ENCODE measurements at places on chromosomes 11 and 22. TPM values are rescaled to one million over a fixed set of nuclear protein-coding genes. Genes with fewer than 3 reads are reported as not detected.

The NAALADL1 gene
- 1.0 TPM for total RNA-seq

The KCNQ1OT1 gene
- total RNA-seq, result 1.2 TPM

The CCDC116 gene
- 0.22 TPM for total RNA-seq

The SHANK2 gene
- total RNA-seq, result 22.1 TPM

The BARX2 gene
- not detected for total RNA-seq

The CDC45 gene
- 32.7 TPM for total RNA-seq

The SHISAL1 gene
- total RNA-seq, result 3.0 TPM

DNA sequence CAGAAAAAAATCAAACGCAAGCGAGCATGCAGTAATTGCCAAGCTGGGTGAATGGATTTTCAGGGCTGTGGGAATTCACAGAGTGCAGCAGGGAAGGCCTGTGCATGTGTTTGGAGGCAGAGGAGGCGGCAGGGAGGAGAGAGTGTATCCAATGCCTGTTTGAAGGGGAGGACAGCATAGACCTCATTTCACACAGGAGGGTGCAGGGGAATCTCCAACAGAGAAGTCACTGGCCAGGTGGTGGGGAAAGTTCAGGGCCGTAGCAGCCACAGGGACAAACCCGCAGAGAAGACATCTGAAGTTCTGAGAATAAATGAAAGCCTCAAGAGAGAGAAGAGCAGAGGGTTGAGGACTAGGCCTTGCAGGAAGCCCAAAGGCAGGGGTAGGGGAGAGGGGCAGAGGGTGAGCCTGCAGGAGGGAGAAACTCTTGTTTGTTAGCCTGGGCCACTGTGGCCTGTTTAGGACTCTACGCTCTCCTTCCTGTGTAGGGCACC, 19.2 kb upstream of the KDM2A start:
- H3K27ac ChIP-seq, result no peak overlapping the region
- no peaks in the 10 kb centered on the region for H3K27me3 ChIP-seq
- DNase-seq, result no peak
- H3K4me1 ChIP-seq, result no peaks in the 10 kb centered on the region
- H3K36me3 ChIP-seq, result no peaks in the 10 kb centered on the region

GRCh38 chr22:16586170-16586569, 6.4 kb downstream of the CCT8L2 start:
- peaks cover 14% of the 10 kb centered on the region for H3K36me3 ChIP-seq
- no peak for DNase-seq
- no peak overlapping the region for H3K4me3 ChIP-seq

- no peaks in the 10 kb centered on the region for H3K4me1 ChIP-seq
- no peak overlapping the region for H3K27ac ChIP-seq
- peaks cover 5% of the 10 kb centered on the region for H3K36me3 ChIP-seq
- no peak for DNase-seq
- no peak overlapping the region for H3K4me3 ChIP-seq
- H3K27me3 ChIP-seq, result no peaks in the 10 kb centered on the region
Observed at GRCh38 chr11:110113505-110113904, 20.3 kb downstream of the ZC3H12C start.

- DNase-seq, result no peak
- no peaks in the 10 kb centered on the region for H3K27me3 ChIP-seq
Observed at GRCh38 chr11:134041791-134042696, 26.8 kb upstream of the JAM3 start.

GRCh38 chr11:72886619-72887018, 72.4 kb downstream of the ATG16L2 start:
- no peaks in the 10 kb centered on the region for H3K36me3 ChIP-seq
- no peaks in the 10 kb centered on the region for H3K27me3 ChIP-seq
- DNase-seq, result no peak
- no peak overlapping the region for H3K4me3 ChIP-seq
- no peak overlapping the region for H3K27ac ChIP-seq

DNA sequence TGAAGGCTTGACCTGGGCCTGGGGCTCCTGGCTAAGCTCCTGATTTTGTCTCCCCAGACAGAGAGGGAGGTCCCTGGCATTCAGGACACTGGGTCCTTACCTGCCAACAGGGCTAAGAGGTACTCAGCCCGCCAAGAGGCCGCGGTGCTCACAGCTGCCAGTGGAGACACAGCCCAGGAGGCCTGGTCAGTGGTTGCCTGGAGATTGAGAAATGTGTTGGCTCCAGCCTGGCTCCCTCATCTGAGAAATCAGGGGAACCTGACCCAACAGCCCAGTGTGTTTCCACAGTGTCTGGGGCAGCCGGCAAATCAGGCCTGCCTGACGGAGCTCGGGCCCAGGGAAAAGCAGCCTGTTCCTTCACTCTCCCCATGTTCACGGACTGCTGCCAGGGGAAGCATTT, 79.4 kb upstream of the NAV2 start:
- H3K27me3 ChIP-seq, result no peaks in the 10 kb centered on the region
- no peak overlapping the region for H3K27ac ChIP-seq
- no peaks in the 10 kb centered on the region for H3K4me1 ChIP-seq
- no peak for DNase-seq
- no peaks in the 10 kb centered on the region for H3K36me3 ChIP-seq

DNA sequence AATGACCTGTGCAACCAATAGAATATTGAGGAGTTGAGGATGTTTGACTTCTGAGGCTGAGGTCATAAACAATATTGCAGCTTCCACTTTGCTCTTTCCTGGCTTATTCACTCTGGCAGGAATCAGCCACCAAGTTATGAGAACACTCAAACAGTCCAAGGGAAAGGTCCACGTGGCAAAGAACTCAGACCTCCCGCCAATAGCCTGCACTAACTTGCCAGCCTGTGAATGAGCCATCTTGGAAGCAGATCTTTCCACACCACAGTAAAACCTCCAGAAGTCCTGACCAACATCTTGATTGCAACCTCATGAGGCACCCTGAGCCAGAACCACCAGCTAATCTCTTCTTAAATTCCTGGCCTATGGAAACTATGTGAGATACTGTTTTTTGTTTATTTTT, 22.7 kb upstream of the PICALM start:
- H3K4me3 ChIP-seq, result no peak overlapping the region
- no peaks in the 10 kb centered on the region for H3K27me3 ChIP-seq
- no peaks in the 10 kb centered on the region for H3K36me3 ChIP-seq
- DNase-seq, result no peak
- peaks cover 4% of the 10 kb centered on the region for H3K4me1 ChIP-seq
- H3K27ac ChIP-seq, result no peak overlapping the region

DNA sequence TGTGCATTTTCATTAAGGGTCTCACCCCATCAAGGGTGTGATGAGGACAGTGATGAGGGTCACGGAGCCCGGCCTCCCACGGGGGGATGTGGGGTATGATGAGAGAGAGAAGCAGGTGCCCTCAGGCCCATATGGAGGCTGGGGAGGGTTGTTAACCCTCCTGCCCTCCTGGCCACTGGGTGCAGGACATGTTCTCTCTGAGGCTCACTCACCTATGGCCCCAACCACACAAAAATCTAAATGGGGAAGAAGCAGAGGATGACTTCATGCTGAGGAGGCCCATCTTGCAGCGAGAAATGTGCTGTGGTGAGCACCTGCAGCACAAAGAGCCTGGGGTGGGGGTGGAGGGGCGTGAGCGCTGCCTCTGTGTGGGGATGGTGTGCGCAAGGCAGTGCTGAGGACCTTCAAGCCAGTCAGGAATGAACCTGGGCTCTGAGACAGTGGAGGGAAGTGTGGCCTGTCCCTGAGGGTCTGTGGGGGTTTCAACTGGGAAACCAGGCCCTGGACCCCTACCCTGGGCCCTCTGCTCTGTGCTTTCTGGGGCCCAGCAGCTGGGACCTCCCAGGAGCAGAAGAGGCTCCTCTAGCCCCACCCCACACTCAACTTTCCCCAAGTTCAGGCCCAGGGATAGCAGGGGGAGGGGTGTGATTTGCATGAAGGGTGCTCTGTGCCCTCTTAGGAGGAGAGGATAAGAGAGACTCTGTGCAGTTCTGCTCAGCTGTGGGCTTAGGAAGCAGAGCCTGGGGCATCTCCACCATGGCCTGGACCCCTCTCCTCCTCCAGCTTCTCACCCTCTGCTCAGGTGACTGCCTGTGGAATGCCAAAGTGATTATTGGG, 43.0 kb upstream of the TOP3B start:
- no peak for DNase-seq
- H3K4me1 ChIP-seq, result no peaks in the 10 kb centered on the region
- no peaks in the 10 kb centered on the region for H3K36me3 ChIP-seq
- peaks cover 6% of the 10 kb centered on the region for H3K27me3 ChIP-seq

- peak; percentile 68 for DNase-seq
- H3K4me1 ChIP-seq, result peaks cover 6% of the 10 kb centered on the region
- peaks cover 73% of the 10 kb centered on the region for H3K36me3 ChIP-seq
- no peak overlapping the region for H3K27ac ChIP-seq
Observed at GRCh38 chr22:32987081-32987631, 71.0 kb downstream of the SYN3 start.

GRCh38 chr11:66907751-66908630, 50.2 kb downstream of the PC start:
- H3K27ac ChIP-seq, result no peak overlapping the region
- no peak for DNase-seq
- peaks cover 19% of the 10 kb centered on the region for H3K4me1 ChIP-seq
- H3K27me3 ChIP-seq, result no peaks in the 10 kb centered on the region

DNA sequence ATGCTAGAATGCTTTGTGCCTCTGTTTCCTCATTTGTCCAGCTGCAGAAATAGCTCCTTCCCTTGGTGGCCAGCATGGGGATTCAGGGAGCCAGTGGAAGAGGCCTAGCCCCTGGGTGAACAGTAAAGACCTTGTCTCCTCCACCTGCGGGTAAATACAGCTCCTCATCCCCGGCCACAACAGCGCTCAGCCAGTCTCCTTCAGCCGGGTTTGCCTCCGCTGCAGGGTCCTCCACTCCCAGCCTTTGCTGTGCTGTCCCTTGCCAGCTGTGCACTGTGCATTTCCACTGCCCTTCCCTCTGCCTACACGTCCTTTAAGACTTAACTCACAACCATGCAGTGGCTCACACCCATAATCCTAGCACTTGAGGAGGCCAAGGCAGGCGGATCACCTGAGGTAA, 1.5 kb upstream of the CDC42EP1 start:
- DNase-seq, result peak; percentile 27
- H3K27me3 ChIP-seq, result peaks cover 3% of the 10 kb centered on the region
- H3K36me3 ChIP-seq, result no peaks in the 10 kb centered on the region
- H3K4me3 ChIP-seq, result peak overlapping the region; percentile 41
- H3K4me1 ChIP-seq, result peaks cover 7% of the 10 kb centered on the region
- H3K27ac ChIP-seq, result no peak overlapping the region

DNA sequence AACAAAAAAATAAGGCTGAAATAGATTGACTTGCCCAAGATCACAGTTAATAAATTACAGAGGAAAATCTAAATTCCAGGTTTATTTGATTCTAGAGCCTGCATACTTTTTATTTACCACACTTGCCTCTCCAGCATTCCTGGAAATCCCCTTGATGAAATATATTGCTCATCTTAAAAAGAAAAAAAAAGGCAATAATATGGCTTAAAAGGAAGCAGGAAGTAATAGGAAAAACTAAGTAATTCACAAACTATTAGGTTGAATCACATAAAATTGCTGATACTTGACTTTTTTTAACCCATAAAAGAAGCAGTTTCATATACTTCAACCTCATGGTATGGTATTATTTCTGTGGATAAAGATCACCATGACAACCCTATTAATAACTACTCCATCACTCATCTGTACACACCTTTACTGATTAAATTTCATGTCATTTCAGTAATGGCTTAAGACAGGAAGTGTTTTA, 52.9 kb downstream of the COPB1 start:
- H3K27me3 ChIP-seq, result no peaks in the 10 kb centered on the region
- H3K4me1 ChIP-seq, result no peaks in the 10 kb centered on the region
- H3K27ac ChIP-seq, result no peak overlapping the region
- no peak for DNase-seq
- H3K4me3 ChIP-seq, result no peak overlapping the region

- peaks cover 4% of the 10 kb centered on the region for H3K4me1 ChIP-seq
- no peak for DNase-seq
- no peak overlapping the region for H3K27ac ChIP-seq
- H3K4me3 ChIP-seq, result no peak overlapping the region
- no peaks in the 10 kb centered on the region for H3K27me3 ChIP-seq
Observed at GRCh38 chr11:35343033-35343598, 76.2 kb downstream of the SLC1A2 start.

DNA sequence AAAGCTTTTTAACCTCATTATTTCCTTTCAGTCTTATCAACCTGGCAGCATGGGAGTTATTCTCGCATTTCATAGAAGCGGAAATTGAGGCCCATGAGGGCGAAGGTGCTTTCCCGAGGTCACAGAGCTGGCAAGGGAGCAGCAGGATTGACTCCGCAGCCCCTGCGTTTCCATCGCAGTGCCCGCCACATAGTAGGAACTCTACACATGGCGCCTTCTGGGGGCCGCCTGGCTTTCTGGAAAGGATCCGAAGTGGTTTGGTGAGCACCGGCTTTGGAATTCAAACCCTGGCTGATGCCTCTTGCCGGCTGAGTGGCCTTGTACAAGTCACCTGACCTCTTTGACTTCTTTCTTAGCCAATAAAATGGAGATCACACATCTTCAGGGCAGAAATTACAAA, 93.4 kb downstream of the CEP164 start:
- no peaks in the 10 kb centered on the region for H3K4me1 ChIP-seq
- H3K4me3 ChIP-seq, result no peak overlapping the region
- H3K27ac ChIP-seq, result no peak overlapping the region
- no peaks in the 10 kb centered on the region for H3K36me3 ChIP-seq
- DNase-seq, result no peak
- no peaks in the 10 kb centered on the region for H3K27me3 ChIP-seq

GRCh38 chr11:95700471-95700817, 89.1 kb downstream of the FAM76B start:
- H3K4me3 ChIP-seq, result no peak overlapping the region
- no peak overlapping the region for H3K27ac ChIP-seq
- H3K4me1 ChIP-seq, result no peaks in the 10 kb centered on the region
- no peaks in the 10 kb centered on the region for H3K27me3 ChIP-seq
- DNase-seq, result no peak
- no peaks in the 10 kb centered on the region for H3K36me3 ChIP-seq

DNA sequence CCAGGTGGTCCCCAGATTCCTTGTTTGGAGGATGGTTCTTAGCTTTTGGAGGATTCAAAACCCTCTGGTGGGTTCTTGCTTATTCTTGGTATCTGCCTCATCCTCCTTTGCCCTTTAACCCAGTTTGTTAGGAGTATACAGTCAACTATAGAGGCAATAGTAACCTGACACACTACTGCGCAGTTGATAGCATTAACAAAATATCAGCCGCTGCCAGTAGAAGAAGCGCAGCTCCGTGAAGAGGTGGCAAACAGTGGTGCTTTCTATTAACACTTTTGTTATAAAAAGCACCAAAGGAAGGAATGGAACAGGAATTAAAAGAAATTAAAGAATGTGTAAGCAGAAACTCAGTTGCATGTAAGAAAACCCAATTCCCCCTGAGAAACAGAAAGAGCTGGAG, 29.3 kb downstream of the SLC22A25 start:
- no peak overlapping the region for H3K27ac ChIP-seq
- no peaks in the 10 kb centered on the region for H3K36me3 ChIP-seq
- no peaks in the 10 kb centered on the region for H3K27me3 ChIP-seq
- DNase-seq, result no peak
